Activated CD8-positive, alpha-beta memory T cell treated with anti-CD3 and anti-CD28 coated beads for 4 hours (primary cell): ENCODE measurements at places on chromosomes 6 and 20.

- no peak for DNase-seq
Observed at GRCh38 chr6:132300323-132300949, 100.8 kb downstream of the MOXD1 start.

DNA sequence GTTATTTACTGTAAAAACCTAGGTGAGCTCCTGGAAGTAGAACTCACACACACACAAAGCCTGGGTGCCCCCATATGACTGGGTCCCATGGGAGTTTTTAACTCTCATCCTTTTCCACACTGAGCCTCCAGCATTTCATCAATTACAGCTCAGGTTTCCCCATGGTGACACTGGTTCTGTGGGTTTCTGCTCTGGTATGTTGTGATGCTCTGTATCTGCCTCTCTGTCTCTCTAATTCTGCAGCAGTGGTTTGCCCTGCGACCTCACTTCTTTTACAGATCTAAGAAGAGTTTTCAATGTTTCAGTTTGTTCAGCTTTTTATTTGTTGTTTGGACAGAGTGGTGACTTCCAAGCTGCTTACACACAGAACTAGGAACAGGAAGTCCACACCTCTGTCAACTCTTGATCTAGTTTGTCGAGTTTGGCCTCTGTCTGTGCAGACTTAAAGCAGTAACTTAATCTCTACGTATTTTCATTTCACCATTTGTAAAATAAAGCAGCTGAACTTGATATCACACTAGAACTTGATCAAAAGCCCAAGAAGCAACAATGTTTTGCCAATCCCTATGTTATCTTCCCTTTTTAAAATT lies 554.3 kb downstream of the EPHA7 start:
- no peak for DNase-seq

- no peak for DNase-seq
Observed at GRCh38 chr6:22194188-22194921, 102.5 kb downstream of the PRL start.

- DNase-seq = no peak
Observed at GRCh38 chr6:138953451-138953850, 34.6 kb downstream of the REPS1 start.

DNA sequence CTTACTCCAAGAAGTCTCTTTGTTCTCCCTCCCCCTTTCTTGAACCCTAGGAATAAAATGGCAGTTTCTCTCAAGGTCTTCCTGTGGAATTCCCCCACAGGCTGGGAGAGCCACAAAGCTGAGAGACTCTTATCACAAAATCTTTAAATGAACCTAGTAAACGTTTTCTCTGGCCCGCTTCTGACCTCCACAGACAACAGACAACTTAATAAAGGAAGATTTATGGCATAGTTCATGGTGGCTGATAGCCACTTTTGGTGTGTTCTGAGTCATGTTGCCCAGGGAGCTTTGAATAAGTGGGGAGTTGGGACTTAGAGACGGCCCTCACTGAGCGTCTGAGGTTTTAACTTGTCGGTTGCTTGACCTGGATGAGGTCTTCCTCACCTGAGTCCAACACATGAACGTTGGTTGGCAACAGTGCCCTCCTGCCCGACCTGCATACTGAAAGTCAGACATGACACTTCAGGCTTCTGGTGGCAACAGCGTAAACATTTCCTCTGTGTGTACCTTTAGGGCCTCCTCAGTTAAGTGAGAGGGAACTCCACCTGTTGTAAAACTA lies 124.1 kb downstream of the FOXO3 start:
- DNase-seq = no peak

DNA sequence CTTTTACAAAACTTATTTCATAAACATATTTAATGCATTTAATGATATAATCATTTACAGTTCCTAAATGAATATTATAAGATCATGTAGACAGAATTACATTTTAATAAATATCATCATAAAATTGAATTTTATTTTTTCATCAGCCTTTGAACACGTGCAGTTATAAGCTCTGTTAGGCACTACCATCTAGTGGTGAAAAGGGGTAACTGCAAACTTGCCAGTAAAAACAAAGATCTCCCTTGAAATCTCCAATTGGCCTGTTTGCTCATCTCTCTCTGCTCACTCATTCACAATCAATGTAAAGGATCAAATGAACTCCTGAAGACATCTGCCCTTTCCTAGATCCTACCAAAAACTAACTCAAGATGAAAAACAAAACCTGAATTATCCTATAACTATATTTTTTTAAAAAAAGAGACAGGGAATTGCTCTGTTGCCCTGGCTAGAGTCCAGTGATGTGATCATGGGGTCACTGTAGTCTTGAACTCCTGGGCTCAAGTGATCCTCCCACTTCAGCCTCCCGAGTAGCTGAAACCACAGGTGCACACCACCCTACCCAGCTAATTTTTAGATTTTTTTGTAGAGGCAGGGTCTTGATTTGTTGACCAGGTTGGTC lies 31.7 kb downstream of the SAMHD1 start:
- no peak for DNase-seq

- no peak for DNase-seq
Observed at GRCh38 chr6:10945845-10946244, 59.0 kb downstream of the SYCP2L start.

DNA sequence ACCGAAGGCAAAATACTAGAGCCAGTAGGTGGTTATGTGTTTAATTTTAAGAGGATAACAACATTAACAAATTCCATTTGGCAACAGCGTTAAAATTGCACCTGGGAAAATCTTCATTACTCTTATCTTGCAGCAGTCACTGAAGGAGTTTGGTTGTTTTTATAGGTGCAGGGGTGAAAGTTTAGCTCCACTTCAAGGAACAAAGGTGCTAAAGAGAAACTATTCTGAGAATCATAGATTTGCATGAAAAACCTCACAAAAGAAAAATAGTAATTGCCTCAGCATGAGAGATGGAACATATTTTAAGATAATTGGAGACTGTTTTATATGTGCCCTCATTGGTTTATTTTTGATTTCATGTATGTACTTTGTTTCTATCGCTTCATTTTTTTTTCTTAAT lies 444.4 kb downstream of the UTRN start:
- DNase-seq = no peak

DNA sequence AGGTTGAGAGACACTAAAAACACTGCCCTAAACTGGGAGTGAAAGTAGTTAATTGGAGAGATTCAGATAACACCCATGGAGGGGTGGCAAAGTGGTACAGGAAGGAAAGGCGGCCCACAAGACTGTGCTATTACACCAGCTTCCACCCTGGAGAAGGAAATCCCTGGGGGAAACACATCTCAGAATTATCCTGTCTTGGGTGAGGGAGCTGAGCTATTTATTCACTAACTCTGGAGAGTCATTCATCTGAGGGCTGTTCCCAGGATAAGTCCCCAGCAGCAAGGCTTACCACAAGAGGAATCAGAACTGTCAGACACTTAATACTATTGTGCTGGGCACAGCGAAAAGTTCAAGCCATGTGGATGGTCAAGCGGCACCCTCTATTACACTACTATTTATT lies 9.9 kb downstream of the TBCC start:
- no peak for DNase-seq

- no peak for DNase-seq
Observed at GRCh38 chr6:105178110-105178509, 1.7 kb downstream of the POPDC3 start.

- DNase-seq = no peak
Observed at GRCh38 chr6:144266091-144266649, 19.0 kb upstream of the UTRN start.

DNA sequence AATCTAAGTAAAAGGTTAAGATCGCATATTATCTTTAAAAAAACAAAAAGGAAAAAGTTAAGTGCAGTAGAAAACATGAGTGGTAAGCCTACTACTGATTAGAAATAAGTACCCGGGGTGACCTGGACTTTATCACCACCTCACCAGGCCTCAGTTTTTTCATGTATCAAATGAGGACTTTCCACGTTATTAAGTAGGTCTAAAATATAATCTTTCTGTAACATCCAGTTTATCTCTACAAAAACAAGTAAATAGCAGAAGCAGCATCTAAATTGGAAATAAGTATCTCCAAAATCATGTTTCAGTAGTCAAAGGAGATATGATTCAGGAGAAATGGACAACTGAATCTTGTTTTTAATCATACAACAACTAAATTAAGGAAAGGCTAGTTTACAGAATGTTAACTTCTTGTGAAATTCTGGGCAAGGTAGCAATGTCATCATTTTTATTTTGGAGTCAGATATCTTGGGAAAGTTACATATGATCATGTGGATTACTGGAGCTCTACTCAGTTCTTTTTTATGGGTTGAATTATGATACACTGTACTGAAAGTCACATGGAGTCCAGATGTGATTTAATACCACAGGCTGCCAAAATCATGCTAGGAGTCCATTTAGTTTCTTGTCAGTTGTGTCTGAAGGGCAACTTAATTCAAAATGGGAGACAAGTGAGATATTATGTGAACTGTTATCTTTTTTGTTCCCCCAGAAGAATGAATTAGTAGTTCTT lies 114.7 kb upstream of the PRL start:
- no peak for DNase-seq

DNA sequence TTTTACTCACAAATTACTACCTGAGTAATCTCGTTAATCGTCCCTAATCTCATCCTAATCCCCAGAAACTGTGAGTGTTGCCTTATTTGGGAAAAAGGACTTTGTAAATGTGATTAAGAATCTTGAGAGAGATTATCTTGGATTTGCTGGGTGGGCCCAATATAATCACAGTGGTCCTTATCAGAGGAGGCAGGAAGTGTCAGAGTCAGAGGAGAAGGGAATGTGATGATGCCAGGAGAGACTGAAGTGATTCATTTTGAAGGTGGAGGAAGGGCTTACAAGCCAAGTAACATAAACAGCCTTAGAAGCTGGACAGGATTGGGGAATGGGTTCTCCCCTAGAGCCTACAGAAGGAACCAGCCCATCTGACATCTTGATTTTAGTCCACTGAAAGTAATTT lies 16.7 kb downstream of the RPP21 start:
- DNase-seq = no peak

DNA sequence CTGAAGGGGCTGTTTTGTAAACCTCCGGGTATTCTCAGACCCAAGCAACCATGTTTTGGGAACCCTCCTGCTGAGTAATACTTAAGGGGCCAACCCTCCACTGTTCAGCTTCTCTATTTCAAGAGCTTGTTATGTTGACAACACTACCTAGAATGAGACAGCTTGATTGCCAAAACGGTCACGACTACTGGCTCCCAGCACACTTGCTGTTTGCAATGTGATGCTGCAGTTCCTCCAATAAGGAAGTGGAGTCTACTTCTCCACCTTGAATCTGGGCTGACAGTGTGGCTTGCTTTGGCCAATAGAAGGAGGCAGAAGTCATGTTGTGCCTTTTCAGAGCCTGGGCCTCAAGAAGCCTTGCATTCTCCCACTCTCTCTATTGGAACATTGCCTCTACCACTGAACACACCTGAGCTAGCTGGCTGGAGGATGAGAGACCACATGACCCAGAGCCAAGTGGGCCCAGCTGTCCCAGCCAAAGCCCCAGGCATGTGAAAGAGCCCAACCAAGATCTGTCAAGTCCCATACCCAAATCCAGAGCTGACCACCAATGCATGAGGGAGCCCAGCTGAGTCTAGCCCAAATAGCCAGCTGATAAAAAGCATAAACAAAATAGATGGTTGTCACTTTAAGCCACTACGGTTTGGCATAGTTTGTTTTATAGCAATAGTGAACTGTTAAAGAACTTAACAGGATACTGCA lies 108.0 kb downstream of the PRND start:
- DNase-seq = no peak

- no peak for DNase-seq
Observed at GRCh38 chr20:32482442-32483261, 102.5 kb downstream of the NOL4L start.

- DNase-seq = no peak
Observed at GRCh38 chr6:41713159-41713649, 22.2 kb downstream of the TFEB start.

DNA sequence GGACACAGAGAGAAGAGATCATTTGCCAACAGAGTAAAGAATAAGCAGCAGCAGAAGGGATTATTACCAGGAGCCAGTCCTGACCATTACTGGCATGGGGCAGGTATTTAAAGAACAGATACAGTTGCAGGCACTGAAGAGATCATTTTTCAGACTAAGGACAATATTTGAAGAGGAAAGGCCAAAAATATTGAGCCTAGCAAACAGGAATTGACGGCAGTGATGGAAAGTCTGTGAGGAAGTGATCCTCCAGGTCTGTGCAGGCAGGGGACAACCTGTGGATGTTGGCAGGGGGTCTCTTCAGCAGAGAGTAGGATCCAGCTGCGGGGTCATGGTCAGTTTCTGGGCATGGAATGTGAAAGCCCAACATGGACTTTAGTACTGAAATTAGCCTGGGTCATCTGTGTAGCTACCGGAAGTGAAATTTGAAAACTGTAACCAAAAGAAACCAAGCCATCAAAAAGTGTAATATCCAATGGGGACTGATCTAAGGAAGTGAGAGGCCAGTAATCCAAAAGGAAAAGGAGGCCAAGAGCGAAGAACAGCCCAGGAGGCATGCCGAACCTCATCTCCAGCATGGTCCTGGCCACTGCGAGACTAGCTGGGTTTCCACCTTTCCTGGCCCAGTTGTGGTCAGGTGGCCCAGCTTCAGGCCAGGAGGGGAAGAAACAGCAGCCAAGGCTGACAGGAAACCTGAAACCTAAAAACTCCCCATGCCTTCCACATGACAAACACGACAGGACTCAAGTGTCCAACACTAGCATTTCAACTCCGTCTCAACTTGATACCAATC lies 115.1 kb upstream of the TNFAIP3 start:
- DNase-seq = no peak

DNA sequence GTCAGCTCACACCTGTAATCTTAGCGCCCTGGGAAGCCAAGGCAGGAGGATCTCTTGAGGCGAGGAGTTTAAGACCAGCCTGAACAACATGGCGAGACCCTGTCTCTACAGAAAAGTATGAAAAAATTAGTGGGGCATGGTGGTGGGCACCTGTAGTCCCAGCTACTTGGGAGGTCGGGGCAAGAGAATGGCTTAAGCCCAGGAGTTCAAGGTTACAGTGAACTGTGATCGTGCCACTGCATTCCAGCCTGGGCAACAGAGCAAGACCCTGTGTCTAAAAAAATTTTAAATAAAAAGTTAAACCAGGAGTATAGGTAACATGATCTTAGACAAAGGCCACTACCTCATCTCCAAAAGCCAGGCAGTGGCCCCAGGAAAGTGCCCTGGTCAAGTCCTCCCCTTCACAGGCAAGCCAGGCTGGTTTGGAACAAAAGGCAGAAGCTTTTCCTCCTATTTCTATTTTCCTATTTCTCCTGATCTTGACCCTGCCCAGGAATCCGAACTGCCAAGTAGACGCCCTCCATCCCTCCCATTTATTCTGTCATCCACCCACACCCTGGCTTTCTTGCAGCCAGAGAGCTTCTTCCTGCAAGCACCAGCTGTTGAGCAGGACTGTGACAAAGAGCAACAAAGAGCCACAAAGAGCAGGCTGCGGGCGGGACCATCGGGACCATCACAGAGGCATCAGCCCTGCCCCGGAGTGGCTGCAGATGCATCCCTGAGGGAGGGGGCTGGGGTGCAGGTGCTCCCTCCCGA lies 149.9 kb upstream of the AFDN start:
- no peak for DNase-seq
